ENCODE measurements at places on chromosomes 3 and 15. TPM values are rescaled to one million over a fixed set of nuclear protein-coding genes. Genes with fewer than 3 reads are reported as not detected.

The EPHB3 gene
- 70.2 TPM for total RNA-seq

The FAM107A gene
- total RNA-seq = 16.2 TPM

The RTP3 gene
- total RNA-seq = not detected

The SCAANT1 gene
- total RNA-seq = not detected

The PXYLP1 gene
- total RNA-seq = 24.1 TPM
